Psoas muscle (tissue), 8 donors: ENCODE measurements at places on chromosomes 7 and 10. TPM values are rescaled to one million over a fixed set of nuclear protein-coding genes. Genes with fewer than 3 reads are reported as not detected.

DNA sequence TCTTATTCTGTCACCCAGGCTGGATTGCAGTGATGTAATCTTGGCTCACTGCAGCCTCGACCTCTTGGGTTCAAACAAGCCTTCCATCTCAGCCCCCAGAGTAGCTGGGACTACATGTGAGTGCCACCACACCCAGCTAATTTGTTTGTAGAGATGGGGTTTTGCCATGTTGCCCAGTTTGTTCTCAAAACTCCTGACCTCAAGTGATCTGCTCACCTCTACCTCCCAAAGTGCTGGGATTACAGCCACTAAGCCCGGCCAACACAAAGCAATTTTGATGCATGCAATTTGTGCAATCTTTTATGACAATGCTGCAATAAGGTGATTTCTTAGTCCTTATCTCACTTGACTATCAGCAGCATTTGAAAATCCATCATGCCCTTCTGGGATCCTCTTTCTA, 333.1 kb downstream of the FRMD4A start:
- no peak overlapping the region for H3K4me3 ChIP-seq
- H3K4me1 ChIP-seq, result no peaks in the 10 kb centered on the region
- no peak overlapping the region for H3K27ac ChIP-seq

- H3K27ac ChIP-seq, result no peak overlapping the region
- no peaks in the 10 kb centered on the region for H3K4me1 ChIP-seq
- no peak overlapping the region for H3K4me3 ChIP-seq
- no peaks in the 10 kb centered on the region for H3K27me3 ChIP-seq
Measured at GRCh38 chr7:12643644-12644043, 43.8 kb upstream of the ARL4A start.

- peak overlapping the region; percentile 42 for H3K27ac ChIP-seq
- H3K36me3 ChIP-seq, result no peaks in the 10 kb centered on the region
- H3K27me3 ChIP-seq, result no peaks in the 10 kb centered on the region
- no peaks in the 10 kb centered on the region for H3K4me1 ChIP-seq
- DNase-seq, result no peak
- peak overlapping the region; percentile 51 for H3K4me3 ChIP-seq
Measured at GRCh38 chr10:52232561-52233350, 81.3 kb upstream of the DKK1 start.

Gene TSPAN33
- total RNA-seq, result 9.3 TPM

GRCh38 chr7:121195874-121196273, 132.9 kb upstream of the WNT16 start:
- H3K4me3 ChIP-seq, result no peak overlapping the region
- no peaks in the 10 kb centered on the region for H3K36me3 ChIP-seq
- no peak for DNase-seq
- H3K27ac ChIP-seq, result no peak overlapping the region
- peaks cover 52% of the 10 kb centered on the region for H3K4me1 ChIP-seq

DNA sequence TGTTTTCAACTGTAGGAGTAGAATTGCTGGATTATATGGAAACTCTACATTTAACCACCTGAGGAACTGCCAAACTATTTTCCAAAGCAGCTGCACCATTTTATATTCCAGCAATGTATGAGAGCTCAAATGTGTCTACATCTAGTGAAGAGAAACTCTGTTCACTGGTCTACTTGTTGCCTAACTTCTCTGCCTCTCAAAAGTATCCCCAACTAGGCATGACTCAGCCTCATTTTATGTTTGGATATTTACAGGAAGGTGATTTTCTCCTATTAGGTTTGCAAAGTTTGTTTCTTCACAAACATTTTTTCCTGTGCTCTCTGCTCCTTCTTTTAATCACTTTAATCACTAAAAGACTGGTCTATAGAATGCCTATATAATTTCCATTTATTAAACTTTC, 37.1 kb upstream of the SRI start:
- no peak overlapping the region for H3K4me3 ChIP-seq
- no peak for DNase-seq
- H3K36me3 ChIP-seq, result no peaks in the 10 kb centered on the region
- no peaks in the 10 kb centered on the region for H3K4me1 ChIP-seq
- H3K27me3 ChIP-seq, result no peaks in the 10 kb centered on the region
- H3K27ac ChIP-seq, result no peak overlapping the region

- H3K27ac ChIP-seq, result no peak overlapping the region
- H3K4me3 ChIP-seq, result no peak overlapping the region
- no peaks in the 10 kb centered on the region for H3K36me3 ChIP-seq
- no peaks in the 10 kb centered on the region for H3K4me1 ChIP-seq
Measured at GRCh38 chr7:98834949-98835348, 34.9 kb downstream of the TMEM130 start.

DNA sequence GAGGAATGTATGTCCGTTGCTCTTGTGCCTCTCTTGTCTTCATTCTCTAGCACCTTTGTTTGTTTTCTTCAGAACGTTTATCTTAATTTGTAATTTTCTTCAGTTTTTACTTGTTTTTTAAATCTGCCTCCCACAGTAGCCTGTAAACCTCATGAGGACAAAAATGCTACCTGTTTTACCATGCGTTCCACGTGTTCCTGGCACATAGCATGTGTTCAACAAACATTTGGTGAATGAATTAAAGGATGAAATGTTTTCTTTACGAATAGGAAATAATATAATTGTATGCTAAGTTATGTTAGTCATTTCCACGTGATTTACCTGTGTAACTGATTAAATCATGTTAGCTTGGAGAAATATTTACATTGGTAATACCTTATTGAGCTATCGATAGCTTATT, 2.2 kb downstream of the RBM33 start:
- H3K27me3 ChIP-seq, result no peaks in the 10 kb centered on the region
- DNase-seq, result no peak
- peaks cover 32% of the 10 kb centered on the region for H3K4me1 ChIP-seq
- peaks cover 25% of the 10 kb centered on the region for H3K36me3 ChIP-seq
- no peak overlapping the region for H3K27ac ChIP-seq

DNA sequence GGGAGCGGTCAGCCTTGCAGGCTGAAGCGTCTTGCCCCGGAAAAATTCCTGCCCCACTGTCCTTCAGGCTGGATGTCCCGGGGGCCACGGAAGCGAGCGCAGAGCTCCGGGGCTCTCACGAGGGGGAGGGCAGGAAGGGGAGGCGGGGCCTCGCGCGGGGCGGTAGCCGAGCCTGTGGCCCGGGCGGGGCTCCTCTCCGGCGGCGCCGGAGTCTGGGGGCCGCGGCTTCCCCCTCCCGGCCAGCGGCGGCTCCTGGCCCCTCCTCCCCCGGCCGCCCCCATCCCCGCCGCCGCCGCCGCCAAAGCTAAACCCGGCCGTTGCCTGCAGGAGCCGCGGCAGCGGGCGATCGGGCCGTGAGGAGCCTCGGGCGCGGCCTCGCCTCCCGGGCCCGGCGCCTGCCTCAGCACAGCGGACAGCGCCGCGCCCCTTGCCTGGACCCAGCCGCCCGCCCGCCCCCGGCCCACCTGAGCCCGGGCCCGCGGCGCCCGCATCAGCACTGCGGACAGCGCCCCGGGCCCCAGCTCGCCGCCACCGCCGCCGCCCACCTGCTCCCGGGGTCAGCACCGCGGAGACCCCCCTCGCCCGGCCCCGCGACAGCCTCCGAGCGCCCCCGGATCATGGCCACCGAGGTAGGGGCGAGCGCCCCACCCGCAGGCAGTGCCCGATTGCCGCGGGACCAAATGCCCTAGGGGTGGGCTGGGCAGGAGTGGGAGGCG, at the start of gene GOLGA7B:
Gene GOLGA7B (plus strand): TSS at position 157 of the 716 bp plus-strand sequence. CDS start 461 bp downstream, at position 618.
- peak; percentile 28 for DNase-seq
- no peak within 1 kb of the TSS for H3K27ac ChIP-seq
- H3K36me3 ChIP-seq, result no peaks in the 10 kb centered on the region

Gene SAMD9
- total RNA-seq, result 0.84 TPM

DNA sequence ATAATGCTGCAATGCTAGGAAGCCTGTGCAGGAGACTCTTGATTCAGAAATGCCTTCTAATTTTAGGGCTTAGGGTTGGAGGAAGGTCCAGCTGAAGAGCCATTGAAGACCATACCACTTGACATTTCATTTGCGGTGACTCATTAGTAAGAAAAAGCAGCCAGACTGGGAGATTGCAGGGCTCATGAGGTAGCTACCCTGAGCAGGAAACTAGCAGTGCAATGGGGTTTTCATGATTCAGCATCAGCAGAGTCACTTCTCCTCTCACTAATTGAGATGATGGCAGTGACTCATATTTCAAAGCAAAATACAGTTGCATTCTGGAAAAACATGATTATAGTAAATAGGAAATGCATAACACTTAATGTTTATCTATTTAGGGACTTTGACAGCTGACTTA, 434.1 kb downstream of the DNAJB9 start:
- H3K36me3 ChIP-seq, result no peaks in the 10 kb centered on the region
- no peaks in the 10 kb centered on the region for H3K4me1 ChIP-seq
- H3K27ac ChIP-seq, result no peak overlapping the region
- H3K27me3 ChIP-seq, result no peaks in the 10 kb centered on the region
- DNase-seq, result no peak

GRCh38 chr10:375815-376505, 240.7 kb downstream of the ZMYND11 start:
- H3K4me3 ChIP-seq, result no peak overlapping the region
- H3K27ac ChIP-seq, result no peak overlapping the region
- H3K27me3 ChIP-seq, result no peaks in the 10 kb centered on the region
- no peaks in the 10 kb centered on the region for H3K4me1 ChIP-seq
- no peaks in the 10 kb centered on the region for H3K36me3 ChIP-seq

- no peaks in the 10 kb centered on the region for H3K4me1 ChIP-seq
- H3K4me3 ChIP-seq, result no peak overlapping the region
- no peaks in the 10 kb centered on the region for H3K27me3 ChIP-seq
- DNase-seq, result no peak
- peaks cover 14% of the 10 kb centered on the region for H3K36me3 ChIP-seq
Measured at GRCh38 chr7:152162287-152162686, 136.8 kb downstream of the GALNT11 start.

DNA sequence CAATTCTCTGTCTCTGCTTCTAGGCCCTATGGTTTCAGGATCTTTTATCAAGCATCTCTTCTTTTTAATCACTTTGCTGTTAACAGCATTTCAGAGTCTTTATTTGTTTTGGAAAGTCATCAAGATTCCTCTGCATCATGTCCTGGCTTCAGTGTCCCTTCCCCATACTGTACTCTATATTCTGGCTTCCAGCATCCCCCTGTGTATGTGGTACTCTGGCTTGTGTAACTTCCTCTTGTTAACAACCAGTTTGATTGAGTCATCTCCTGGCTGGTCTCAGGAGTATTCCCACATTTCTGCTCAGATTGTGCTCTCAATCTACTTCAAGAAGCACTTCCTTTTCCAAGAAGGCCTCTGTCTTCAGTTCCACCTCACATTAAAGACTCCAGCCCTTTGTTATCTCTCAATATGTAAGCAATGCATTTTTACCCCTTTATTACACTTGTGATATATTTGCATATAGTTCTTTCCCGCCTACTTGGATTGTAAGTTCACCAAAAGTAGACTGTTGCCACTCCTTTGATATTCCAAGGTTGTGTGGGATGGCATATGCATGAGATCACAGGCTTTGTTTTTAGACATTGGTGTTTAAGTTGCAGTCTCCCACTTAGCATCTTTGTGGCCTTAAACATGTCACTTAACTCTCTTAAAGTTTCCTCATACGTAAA, 15.1 kb upstream of the ATE1 start:
- no peaks in the 10 kb centered on the region for H3K36me3 ChIP-seq
- H3K4me1 ChIP-seq, result no peaks in the 10 kb centered on the region
- peak overlapping the region; percentile 9 for H3K27ac ChIP-seq
- no peak for DNase-seq
- H3K27me3 ChIP-seq, result no peaks in the 10 kb centered on the region
- H3K4me3 ChIP-seq, result no peak overlapping the region

GRCh38 chr10:117768333-117769042, 225.9 kb downstream of the EMX2 start:
- H3K27ac ChIP-seq, result no peak overlapping the region
- H3K4me3 ChIP-seq, result no peak overlapping the region
- no peak for DNase-seq
- H3K27me3 ChIP-seq, result no peaks in the 10 kb centered on the region
- no peaks in the 10 kb centered on the region for H3K4me1 ChIP-seq

Gene MUC12
- total RNA-seq, result not detected

DNA sequence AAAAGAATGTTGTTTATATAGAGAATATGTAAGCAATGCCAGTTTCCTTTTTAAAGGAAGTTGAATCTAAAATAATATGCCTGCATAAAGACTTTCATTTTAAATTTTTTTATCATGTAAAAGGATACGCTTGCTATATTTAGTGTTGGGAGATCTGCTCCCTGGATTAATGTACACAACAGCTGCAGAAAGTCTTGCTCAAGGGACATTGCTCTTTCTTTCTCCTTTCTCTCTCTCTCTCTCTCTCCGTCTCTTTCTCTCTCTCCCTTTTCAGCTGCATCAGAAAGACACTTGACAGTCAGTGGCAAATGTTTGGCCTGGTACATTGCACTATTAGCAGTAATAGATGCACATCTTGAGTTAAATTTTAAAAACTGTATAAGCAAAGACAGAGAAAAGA, 739 bp downstream of the MYPN start:
- DNase-seq, result no peak
- no peaks in the 10 kb centered on the region for H3K27me3 ChIP-seq
- peaks cover 9% of the 10 kb centered on the region for H3K4me1 ChIP-seq
- H3K4me3 ChIP-seq, result peak overlapping the region; percentile 75
